ENCODE measurements at places on chromosomes 16 and 17.

DNA sequence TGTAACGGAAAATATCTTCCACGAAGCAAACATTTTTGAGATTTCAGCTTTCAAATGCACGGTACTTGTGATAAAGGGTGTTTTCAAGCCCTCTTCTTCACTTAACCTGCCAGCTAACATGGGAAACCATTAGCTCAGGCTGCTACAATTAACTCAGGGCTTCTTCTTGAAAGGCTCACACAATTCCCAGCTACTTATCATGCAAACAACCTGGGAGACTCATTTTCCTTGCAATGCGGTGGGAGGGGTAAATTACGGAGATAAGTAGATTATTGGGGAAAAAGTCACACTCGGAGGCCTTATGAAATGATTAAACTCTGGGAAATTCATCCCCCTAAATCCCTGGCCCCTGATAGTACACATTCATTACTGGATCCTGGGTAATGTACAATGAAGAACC, 266.4 kb downstream of the STX8 start:
- DNase-seq = no peak

GRCh38 chr16:82328881-82329469, 159.0 kb upstream of the MPHOSPH6 start:
- DNase-seq = no peak

GRCh38 chr17:78970834-78971755, 8.6 kb downstream of the LGALS3BP start:
- DNase-seq = peak; percentile 61

DNA sequence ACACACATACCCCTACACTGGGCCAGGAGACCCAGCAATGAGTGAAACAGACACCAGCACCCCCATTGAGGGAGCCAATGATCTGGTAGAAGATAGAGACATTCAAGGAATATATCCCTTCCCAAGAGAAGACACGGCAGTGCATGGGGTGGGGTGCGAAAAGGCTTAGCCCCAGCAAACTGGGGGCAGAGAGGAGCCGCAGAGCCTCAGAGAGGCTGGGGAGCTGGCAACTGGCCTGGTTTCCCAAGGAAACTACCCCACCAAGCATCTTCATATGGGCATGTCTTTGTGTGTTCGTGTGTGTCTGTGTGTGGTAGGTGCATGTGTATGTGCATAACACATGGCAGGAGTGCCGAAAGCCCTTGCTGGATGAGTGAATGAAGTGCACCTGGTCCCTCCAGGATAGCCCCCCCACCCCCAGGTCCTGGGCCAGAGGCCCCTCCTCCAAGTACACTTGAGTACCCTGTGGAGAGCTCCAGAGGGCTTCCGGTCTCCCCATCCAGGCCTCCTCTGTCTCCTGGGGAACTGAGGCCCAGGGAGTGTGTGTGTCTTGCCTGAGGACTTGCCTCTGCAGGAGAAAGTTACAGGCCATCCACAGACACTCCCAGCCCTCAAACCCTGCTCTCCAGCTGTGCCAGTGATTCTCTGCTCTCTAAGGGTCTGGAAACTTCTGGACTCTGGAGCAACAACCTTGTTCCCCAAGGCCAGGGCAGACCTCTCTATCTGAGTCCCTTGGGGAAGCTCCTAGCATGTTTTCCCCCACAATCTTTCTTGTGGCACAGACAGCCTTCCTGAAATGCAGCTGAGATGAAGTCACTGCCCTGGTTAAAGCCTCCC, 15.9 kb downstream of the TBX2 start:
- DNase-seq = no peak

GRCh38 chr16:68658341-68658973, 13.3 kb downstream of the CDH3 start:
- no peak for DNase-seq

Data from stimulated activated CD4-positive, alpha-beta T cell treated with anti-CD3 and anti-CD28 coated beads, Interleukin-1b, Interleukin-23, amount 100 ng/mL, for 24 hours (primary cell).